ENCODE measurements at places on chromosomes 2 and 18.

GRCh38 chr18:70273021-70273420, 15.8 kb upstream of the SOCS6 start:
- DNase-seq: no peak

GRCh38 chr2:228597032-228597431, 415.5 kb upstream of the SPHKAP start:
- DNase-seq: no peak

GRCh38 chr2:234974501-234975385, 22.9 kb downstream of the SH3BP4 start:
- DNase-seq: no peak

- DNase-seq: no peak
Observed at GRCh38 chr18:44977856-44978255, 297.2 kb downstream of the SETBP1 start.

DNA sequence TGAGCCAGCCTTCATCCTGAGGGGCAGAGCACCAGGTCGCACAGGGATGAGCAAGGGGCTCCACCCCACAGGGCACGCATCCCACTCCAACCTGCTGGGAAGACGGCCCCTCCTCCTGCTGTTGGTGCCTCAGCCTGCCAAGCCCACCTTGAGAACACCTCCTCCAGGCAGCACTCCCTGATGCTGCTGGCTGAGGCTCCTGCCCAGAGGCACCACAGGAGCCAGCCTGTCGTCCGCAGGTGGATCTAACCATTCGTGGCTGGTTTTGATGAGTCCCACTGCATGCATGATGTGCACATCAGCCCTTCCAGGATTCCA, 58.4 kb downstream of the BIN1 start:
- DNase-seq: no peak

DNA sequence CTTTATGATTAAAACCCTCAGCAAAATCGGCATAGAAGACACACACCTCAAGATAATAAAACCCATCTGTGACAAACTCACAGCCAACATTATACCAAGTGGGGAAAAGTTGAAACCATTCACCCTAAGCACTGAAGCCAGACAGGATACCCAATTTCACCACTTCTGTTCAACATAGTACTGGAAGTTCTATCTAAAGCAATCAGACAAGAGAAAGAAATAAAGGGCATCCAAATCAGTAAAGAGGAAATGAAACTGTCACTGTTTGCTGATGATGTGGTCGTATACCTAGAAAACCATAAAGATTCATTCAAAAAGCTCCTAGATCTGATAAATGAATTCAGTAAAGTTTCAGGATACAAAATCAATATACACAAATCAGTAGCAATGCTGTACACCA, 16.4 kb upstream of the RPRD1A start:
- no peak for DNase-seq

DNA sequence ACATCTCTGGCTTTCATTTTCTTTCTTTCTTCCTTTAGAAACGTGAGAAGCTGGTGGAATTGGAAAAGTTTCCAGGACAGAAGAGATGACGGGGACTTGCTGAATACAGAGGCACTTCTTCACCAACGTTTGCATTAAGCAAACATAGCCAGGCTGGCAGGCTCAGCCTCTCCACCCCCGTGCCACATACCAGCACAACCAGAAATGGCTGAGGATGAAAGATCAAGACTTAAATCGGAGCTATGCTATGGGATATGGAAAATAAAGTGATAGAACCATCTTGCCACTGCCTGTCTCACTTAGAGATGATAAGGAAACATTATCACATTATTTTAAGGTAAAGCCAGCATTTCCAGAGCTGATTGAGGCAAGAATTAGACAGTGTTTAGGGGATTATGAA, 483.3 kb downstream of the BCL11A start:
- no peak for DNase-seq

DNA sequence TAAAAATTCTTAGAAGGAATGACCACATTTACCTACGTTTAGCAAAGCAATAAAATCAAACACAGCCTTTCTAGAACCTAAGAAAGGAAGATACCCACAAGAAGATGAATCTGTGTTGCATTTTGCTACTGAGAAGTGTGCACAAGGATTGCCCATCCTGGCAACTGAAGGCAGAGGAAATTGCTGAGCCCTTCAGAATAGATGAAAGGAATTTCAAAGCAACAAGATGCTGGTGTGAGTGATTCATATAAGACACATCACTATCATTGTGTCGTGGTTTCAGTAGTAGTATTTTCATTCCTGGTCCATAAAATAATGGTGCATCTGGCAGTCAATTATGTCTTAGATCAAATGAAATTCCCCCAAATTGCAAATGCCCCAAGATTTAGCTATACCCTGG, 48.4 kb upstream of the ANKRD44 start:
- no peak for DNase-seq

- no peak for DNase-seq
Observed at GRCh38 chr2:180542511-180542910, 437.9 kb upstream of the UBE2E3 start.

DNA sequence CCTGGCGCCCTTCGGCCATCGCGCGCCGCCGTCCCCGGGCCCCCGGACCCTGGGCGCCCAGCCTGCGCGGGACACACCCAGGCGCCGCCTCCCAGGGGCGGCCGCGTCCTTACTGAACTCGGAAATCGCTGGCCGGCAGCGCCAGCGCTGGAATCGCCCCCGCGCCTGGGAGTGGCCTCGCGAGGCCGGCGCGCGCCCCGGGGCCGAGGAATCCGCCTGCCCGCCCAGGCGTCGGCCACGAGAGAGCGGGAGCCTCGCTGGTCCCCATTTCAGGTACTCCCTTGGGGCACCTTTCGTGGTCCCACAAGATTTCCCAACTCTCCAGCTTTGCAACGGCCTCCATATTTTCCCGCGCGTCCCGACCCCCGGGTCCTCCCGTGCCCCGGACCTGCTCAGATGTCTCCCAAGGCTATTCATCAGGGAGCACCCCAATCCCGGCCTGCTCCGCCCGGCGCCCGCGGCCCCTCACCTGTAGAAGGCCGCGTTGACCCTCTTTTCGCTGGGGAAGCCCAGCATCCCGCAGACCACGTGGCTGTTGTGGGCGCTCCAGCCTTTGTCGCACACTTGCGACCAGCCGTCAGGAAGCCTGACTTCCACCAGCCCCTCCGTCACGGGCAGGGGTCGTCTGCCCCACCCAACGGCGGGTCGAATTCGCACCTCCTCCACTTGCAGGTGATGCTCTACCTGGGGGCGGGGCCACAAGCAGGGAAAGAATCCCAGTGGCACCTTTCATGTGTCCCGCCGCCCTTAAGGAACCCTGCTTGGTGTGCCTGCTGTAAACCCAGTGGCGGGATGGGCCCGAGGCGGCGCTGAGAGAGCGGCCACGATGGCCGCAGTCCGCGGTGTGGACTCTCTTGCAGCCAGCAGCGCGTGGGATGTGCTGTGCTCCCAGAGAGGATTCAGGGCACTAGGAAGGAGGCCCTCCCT, 4.6 kb downstream of the LOXL3 start:
- DNase-seq: peak; percentile 83

DNA sequence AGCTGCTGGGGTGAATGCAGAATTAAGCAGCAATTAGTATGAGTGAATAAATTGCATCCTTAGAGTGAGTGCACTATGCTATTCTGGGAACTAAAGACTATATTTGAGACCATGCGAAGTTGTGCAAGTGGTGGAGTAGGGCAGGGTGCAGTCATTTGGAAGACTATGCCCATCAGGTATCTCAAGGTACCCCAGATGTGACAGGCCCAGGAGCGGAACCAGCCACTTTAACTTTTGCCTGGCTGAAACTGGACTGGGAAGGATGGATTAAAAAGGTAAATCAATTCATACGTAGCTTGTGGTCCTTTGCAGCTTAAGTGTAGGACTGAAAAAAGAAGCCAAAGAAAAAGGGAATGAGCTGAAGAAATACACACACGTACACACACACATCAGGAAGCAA, 1.7 kb downstream of the KYNU start:
- no peak for DNase-seq
